Stimulated activated CD4-positive, alpha-beta T cell treated with anti-CD3 and anti-CD28 coated beads, Interleukin-1b, Interleukin-23, amount 100 ng/mL, for 24 hours (primary cell): ENCODE measurements at places on chromosomes 7 and 10.

GRCh38 chr7:20083781-20084180 lies 133.4 kb downstream of the MACC1 start:
- DNase-seq = no peak

GRCh38 chr10:122462533-122463465 lies 1.4 kb downstream of the HTRA1 start:
- DNase-seq = no peak

DNA sequence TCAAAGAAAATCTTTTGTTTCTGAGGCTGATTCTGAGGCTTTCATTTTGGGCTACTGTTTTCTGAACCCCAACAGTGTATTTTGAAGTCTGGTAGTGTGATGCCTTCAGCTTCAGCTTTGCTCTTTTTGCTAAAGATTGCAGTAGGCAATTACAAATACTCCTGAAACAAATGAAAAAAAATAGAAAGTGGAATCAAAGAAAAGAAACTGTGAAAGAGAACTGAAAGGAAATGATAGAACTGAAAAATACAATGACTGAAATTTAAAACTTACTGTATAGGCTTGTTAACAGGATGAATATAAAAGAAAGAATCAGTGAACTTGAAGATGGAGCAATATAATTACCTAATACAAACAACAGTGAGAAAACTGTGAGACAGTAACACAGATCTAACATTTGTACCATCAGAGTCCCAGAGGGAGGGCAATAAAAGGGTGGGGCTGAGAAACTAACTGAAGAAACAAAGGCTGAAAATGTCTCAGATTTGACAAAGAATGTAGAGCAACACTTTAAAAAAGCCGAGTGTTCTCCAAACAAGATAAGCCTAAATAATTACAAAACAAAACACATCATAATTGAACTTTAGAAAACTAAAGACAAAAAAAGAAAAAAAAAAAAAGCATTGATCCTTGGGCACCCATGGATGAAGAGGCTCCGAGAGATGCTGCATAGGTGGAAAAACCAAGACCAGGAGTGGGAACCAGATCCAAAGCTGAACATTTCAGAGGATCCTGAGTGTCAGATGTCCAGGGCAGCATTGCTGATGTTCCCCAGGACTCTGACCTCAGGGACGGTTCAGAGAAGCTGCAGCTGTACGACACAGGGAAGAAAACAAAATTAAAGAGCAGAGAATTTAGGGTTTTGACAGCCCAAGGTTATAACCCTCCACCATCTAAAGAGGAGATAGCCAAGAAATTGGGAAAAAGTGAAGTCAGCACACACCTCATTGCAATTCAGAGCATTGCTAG lies 223.2 kb upstream of the IGFBP3 start:
- no peak for DNase-seq

- no peak for DNase-seq
These were observed 1250.1 kb downstream of the SORCS1 start for GRCh38 chr10:105914432-105914831.

- DNase-seq = no peak
These were observed 19.1 kb downstream of the DNAJB6 start for GRCh38 chr7:157355784-157356511.

DNA sequence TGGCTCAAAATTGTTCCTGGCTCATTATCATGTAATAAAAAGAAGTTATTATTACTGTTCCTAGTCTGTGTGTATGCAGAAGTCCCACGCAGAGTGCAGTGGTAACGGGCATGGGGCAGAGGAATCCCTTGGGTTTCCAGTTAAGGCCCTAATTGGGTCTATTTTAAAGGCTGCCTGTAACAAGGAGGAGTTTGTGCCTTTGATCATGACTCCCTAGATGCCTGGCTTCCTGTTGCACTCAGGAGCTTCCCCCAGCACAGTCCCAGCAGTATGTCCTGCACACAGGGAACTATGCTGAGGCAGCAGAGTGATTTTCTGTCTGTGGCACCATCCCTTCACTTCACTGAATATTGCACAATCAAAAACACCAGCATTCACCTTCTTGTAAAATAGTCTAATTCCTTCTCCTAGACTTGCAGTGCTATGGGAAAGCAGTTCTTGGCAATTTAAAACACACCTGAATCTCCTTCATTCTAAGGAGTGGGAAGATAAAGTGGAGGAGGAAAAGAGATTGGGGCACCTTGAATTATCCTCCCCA lies 22.9 kb downstream of the SORCS1 start:
- DNase-seq = no peak

DNA sequence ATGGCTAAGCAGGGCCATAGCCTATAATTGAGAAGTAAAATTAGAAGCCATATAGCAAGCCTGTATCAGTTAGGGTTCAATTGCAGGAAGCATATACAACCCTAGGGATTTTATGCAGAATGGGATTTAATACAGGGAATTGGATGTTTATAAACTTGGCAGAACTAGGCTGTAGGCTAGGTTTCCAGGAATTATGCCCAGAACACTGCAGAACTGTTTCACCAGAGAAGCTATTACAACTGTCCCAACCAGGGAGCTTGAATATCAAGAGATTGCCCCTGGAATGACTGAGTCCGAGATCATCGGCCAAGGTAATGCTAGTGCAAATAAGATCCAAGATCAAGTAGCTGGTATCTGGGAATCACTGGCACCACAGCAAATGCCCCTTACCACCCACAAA lies 64.0 kb downstream of the PRR15 start:
- DNase-seq = no peak
